ENCODE measurements at places on chromosomes 13 and 19.

- peak; percentile 84 for DNase-seq
These were observed 512 bp downstream of the CC2D1A start for GRCh38 chr19:13906521-13906904.

DNA sequence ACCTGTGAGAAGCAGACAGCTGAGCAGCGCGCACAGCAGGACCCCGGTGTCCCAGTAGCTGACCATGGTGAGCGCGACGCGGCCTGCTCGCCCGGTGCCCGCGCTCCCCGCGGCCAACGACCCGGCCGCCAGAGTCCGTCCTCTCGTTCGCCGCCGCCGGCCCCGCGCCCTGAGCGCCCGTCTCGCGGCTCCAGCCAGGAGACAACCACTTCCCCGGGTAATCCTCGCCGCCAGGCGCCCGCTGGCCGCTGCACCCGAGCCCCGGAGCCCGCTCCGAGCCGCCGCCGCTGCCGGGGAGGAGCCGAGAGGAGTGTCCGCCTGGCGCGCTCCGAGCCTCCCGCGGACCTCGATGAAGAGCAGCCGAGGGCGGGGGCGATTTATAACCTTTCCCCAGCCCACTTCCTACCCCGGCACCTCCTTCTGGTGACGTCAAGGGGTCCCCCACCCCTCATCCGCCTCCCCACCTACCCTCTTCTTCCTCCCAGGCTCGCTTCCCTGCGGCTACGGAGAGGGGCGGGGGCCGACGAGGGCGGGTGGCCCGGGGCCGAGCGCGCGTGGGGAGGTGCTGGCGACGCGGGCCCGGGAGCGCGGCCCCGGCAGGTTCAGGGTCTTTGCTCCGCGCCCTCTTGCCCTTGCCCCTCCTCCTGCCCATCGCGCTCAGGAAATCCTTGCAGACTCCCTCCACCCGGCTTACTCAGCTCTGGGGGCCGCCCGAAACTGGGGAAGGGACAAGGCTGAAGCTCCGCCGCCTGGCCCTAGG is at the start of gene FLT1:
Gene FLT1 (minus strand): TSS at position 351 of the 760 bp plus-strand sequence. CDS start 285 bp downstream, at position 66.
- no peak for DNase-seq

- no peak for DNase-seq
These were observed 81.4 kb upstream of the MEDAG start for GRCh38 chr13:30824651-30825050.

- peak; percentile 78 for DNase-seq
These were observed 5.1 kb upstream of the MKNK2 start for GRCh38 chr19:2055931-2056836.

DNA sequence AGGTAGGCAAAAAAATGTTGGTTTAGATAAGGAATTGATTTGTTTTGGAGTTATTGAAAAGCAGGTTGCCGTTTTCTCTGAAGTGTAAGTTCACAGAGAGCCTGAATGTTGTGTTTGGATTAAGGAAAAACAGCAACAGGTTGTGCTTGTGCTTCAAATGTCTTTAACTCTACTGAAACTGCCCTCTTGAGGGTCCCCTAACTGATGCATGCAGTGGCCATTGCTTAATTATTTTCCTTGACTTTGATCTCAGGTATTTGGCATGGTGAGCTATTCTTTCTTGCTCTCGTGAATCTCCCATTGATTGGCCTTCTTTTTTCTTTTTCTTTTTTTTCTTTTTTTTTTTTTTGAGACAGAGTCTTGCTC is 3.2 kb downstream of the GARRE1 start:
- no peak for DNase-seq

DNA sequence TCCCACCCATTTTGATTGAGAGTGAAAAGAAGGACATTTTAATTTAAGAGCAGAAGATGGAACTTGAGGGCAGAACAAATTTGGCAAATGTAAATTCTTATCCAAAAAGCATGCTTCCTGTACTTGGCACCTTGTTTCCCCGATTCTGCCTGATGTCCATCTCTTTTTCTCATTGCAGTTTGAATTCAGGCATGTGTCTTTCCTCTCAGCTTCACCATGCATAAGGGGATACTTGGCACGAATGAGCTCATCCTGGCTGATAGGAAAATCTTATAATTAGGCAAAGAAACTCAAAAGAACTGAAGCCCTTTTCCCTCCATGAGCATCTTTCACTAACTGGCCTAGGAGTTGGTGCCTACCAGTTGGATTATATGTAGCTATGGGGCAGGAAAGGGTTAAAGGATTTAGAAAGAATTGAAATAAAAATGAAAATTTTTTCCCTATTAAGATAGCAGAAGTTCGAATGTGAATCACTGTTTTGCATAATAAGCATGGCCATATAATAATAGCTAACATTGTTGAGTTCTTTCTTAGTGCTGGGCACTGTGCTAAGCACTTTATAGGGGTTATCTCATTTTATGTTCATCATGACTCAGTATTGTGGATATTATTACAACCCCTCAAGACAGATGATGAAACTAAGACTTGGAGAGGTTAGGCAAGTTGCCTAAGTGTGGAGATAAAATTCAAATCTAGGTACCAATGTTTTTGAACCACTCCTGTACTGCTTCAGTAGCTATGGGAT is 386.6 kb downstream of the KCNRG start:
- DNase-seq: no peak

- DNase-seq: no peak
These were observed 214.6 kb downstream of the OXGR1 start for GRCh38 chr13:96779691-96780090.

GRCh38 chr13:52463526-52463925 is 8.2 kb downstream of the CKAP2 start:
- DNase-seq: no peak

GRCh38 chr13:103734837-103735236 is 668.6 kb upstream of the SLC10A2 start:
- DNase-seq: no peak

DNA sequence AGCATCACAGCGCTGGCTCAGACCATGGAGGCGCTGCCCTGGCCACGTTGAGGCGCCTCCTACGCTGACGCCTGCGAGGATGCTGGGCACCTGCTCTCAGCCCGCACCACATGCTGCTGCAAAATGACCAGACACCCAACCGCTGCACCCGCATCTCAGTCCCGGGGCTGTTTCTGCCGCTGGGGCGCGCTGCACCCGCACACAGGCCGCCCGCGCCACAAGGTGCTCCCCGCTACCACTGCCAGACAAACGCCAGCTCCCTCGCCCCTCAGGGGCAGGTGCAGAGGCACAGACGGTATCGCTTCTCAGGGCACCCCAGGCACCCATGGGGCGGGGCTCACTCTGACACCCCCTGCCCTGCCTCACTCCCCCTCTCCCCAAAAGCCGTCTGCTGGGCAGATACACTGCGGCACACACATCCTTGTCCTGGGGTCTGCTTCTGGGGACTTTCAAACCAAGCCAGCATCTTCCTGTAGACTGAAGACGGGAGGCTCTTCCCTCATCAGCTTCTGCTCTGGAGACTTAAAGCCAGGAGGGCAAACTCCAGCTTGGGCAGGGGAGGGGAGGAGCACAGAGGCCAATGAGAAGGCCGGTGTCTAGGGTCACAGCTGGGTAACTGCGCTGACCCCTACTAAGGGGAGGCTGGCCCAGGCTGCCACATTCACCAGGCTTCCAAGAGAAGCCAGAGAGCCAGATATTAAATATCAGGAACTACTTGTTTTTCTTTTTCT is 16.3 kb downstream of the CHERP start:
- no peak for DNase-seq

GRCh38 chr19:10602330-10603083 is 15.4 kb upstream of the AP1M2 start:
- peak; percentile 73 for DNase-seq

GRCh38 chr19:32837531-32837930 is 32.0 kb downstream of the SLC7A9 start:
- no peak for DNase-seq

DNA sequence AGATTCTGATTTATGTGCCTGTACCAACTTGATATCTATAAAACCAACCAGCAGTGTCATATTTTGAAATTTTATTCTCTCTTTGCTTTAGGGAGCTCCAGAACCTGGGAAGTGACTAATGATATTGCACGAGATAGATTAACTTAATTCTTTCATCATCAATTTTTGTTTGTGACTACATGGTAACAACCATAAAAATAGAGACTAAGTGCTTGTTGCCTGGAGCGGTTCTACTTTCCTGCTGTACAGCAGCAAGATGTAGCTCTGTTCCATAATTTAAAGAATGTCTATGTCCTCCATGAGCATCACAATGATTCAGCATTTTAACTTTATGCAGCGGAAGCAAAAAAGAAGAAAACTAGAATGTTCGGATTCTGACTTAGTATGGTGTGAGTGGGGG is 275.6 kb downstream of the KLF5 start:
- DNase-seq: no peak

GRCh38 chr19:12984683-12985048 is 10.6 kb upstream of the NFIX start:
- no peak for DNase-seq

DNA sequence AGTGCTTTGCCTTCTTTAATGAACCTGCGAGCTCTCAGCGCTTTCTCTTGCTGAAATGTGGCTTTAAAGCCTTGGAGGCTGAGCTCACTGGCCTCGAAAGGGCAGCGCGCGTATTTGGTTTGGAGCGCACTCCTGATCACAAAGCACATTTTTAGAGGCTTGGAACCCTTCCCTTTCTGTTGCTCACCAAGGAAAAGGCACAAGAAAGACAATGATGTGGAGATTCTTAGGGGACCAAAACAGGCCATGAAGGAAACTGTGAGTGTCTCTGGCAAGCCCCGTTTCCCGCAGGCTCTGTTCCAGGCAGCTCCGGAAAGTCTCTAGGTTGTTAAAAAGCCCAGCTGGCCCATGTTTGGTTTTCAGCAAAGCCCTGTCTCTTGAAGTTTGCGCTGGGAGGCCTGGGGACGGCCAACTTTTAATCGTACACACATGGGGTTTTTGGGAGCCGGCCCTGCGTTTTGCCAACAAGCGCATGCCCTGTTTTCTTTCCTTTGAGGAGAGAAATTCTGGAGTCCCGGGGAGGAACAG is 9.4 kb upstream of the SPC24 start:
- peak; percentile 49 for DNase-seq
